ENCODE measurements at places on chromosomes 3 and 15.

DNA sequence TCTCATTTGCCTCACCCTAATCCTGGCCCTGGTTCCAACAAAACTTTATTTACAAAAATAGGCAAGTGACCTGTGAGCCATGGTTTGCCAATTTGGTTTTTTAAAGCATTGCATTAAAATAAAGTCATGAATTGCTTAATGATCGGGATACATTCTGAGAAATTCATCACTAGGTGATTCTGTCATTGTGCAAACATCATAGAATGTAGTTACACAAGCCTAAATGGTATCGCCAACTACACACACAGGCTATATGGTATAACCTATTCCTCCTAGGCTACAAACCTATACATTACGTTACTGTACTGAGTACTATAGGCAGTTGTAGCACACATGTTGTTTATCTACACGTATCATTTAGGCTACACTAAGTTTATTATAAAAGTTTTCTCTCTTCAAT lies 45.9 kb upstream of the SSR3 start:
- no peak for DNase-seq

GRCh38 chr3:16994854-16995525 lies 110.2 kb downstream of the PLCL2 start:
- peak; percentile 0 for DNase-seq

DNA sequence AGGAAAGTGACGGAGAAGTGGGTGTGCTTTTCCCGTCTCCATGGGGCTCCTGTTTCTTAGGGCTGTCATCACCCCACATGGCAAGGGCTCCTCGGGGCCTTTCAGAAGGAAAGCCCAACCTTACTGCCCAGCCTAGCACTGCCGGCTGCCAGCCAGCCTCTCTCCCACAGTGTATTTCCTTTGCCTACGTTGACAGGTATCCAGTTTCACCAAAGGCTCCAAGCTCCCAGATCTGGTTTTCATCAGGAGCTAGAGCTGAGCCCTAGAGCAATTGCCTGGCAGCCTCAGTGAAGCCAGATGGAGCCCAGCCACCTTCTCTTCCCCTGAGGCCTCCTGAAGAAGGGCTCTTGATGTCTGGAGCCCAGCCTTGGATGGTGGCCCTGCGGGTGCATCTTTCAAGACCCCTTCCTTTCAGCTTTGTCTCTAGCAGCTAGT lies 20.2 kb downstream of the CRABP1 start:
- DNase-seq = no peak

- peak; percentile 84 for DNase-seq
These were observed 78.9 kb upstream of the SKOR1 start for GRCh38 chr15:67746450-67746849.

- DNase-seq = no peak
These were observed 335.6 kb downstream of the NLGN1 start for GRCh38 chr3:173733029-173733652.

DNA sequence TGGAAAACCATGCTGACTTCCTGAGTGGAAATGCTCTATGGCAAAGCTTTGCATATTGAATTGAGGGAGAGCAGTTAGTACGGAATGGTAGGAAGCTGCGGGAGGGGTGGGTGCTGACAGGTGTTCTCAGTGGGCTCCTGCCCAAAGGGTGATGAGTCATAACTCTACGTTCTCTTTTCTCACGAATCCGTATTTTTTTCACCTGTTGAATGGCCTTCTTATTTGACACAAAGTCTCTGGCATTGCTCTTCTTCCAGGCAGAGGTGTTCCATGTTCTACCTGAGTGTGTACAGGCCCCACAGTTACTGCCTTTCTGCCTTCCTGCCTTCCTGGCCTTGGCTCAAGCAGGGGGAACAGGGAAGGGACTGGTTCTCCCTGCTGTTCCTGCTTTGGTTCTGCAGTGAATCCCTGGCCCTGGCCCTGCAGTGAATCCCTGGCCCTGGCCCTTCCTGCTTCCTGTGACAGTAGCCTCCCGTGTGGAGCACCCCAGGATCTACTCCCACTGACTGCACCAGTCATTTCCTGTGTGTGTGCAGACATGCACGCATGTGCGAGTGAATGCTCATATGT lies 31.9 kb downstream of the TRAK1 start:
- no peak for DNase-seq

DNA sequence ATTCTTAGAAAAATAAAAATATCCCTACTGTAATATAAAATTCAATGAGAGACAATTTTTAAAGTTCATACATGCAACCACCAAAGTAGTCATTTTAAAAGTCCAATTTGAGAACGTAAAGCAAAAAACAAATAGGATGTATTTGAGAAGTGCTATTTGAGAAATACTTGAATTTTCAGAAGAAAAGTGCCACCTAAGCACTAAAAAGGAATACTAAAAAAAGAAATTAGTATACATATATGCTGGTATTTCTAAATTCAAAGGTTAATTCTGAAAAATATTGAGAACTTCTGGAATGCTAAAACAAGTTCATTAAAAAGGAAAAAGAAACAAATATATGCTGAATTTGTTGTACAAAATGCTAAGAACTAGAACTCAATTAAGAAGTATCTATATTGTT lies 29.2 kb upstream of the ARRDC4 start:
- DNase-seq = no peak

GRCh38 chr3:31114929-31115283 lies 220.4 kb upstream of the GADL1 start:
- no peak for DNase-seq

GRCh38 chr3:132681421-132681820 lies 21.3 kb downstream of the UBA5 start:
- DNase-seq = no peak

GRCh38 chr15:61088675-61089074 lies 140.4 kb downstream of the RORA start:
- no peak for DNase-seq

DNA sequence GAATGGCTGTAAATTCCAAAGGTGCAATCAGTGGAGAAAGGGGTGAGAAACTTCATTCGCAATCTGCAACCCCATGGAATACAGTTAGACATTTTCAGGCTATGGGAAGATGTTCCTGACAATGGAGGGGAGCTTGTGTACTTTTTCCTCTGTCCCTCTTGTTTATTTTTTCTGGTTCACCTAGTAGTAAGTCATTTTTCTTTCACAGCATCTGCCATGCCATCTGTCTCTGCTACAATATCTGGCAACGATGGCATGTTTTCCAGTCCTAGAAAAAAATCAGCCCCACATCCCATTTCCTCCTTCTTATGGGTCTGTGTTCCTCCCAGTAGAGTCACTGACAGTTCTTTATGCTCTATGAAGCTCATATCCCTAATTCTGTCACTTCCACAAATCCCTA lies 76.0 kb downstream of the SSR3 start:
- no peak for DNase-seq

- DNase-seq = no peak
These were observed 6.6 kb downstream of the CLSTN2 start for GRCh38 chr3:139941580-139941979.

DNA sequence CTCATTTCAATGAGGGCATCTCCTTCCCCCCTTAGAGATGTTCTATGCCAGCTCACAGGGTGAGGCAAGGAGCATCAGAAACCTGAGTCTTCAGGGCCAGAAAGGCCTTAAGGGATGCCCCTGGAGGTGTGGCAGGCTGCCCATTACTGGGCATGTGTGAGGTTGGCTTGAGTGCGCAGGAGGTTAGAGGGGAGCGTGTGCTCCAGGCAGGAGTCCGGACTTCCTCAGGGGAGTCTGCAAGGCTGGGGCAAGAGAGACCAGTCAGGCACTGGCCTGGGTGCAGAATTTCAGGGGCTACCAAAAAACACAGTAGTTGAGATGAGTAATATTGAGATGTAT lies 1.9 kb downstream of the LOXL1 start:
- no peak for DNase-seq

- no peak for DNase-seq
These were observed 1333.0 kb downstream of the ROBO1 start for GRCh38 chr3:78434801-78435200.

DNA sequence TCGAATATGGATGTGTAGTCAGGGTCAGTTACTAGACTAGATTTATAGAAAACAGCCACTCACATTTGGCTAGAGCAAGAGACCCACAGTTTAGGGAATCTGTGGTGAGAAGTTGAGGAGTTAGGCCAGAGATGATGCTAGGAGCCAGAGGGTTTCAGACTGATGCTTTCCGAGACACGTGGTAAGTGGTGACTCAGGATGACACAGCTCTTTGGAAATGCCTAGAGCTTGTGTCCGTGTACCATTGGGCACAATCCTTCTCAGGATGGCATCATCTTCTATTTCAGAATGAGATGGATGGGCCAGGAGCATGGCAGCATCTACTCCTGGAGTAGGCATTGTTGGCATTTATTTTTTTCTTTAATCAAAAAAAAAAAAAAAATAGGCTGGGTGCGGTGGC lies 28.5 kb downstream of the PTPRG start:
- no peak for DNase-seq

DNA sequence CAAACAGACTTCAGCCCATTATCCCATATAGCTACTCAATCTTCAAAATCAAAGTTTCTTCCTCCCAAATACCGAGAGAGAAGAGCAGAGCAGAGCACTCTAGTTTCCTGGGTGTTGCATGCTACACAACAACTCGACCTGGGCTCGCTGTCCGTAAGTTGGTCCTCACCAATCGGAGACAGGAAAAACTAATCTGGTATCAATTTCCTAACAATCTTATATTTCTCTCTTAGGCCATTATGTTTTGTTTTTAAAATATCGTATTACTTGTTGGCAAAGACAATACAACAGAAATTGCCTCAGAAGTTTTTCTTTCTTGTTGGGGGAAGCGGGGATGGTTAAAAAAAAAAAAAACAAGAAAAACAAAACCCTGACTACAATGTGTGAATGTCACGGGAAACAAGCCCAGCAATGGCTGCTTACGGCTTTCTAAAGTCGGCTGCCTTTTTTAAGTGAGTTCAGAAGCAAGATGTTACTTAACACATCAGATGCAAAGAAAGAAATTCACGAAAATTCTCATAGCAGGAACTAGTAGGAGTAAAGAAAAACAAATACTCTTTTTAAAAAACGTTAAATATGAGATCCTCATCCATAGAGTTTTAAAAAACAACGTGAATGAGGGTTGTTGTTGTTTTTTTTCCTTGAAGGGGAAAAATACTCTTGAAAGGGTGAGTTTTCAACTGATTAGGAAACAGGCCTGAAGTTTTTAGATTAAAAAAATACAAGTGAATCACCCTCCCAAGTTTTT lies 1.9 kb downstream of the VGLL4 start:
- DNase-seq = no peak

DNA sequence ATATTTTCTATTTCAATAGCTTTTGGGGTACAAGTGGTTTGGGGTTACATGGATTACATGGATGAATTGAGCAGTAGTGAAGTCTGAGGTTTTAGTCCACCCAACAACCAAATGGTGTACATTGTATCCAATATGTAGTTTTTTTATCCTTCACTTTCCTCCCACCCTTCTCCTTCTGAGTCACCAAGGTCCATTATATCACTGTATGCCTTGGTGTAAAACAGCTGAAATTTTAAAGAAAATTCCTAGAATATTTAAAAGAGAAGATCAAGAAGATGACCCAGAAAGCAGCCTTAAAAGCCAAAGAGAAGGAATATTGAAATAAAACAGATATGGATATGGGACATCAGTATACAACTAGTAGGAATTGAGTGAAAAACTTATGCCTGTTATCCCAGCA lies 204.2 kb upstream of the COL8A1 start:
- no peak for DNase-seq

DNA sequence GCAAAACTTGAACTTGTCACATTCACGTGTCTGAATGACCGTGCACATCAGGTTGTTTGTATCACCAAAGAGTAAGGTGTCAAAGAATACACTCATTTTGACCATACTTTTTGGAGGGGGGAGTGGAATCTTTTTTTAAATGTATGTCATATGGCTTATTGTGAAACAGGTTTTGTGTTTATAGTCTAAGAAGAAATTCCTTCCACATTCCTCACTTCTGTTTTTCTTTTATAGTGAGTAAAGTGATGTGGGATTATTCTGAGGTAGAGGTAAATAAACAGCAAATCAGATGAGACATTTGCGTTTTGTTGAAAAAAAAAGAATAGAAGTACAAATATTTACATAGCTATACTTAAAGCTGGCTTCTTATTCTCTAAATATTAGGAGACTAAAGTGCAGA lies 33.0 kb downstream of the SRP14 start:
- no peak for DNase-seq

DNA sequence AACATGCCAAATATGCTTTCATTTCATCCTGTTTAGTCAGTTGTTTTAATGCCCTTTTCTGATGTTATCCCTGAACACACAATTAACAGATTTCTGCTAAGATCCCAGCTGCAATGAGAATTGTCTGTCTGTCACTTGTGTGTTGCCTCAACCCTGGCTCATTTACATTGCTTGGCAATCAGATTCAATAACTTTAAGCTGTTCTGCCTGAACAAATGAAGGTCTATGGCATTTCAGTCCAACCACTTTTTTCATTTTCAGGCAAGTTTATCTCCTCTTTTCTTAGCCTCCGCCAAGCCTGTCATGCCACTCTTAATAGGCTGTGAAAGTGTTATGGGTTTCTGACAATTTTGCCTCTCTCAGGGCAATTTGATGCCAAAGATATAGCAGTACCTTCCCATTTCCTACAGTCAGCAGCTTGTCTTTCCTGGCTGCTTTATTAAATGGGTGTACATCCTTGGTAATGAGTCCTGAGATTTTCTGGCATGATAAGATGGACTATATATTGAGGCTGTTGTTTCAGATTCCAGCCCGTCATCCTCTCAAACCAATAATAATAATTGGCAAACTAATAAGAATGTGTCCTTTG lies 68.7 kb upstream of the ADAMTS9 start:
- DNase-seq = no peak

- no peak for DNase-seq
These were observed 44.2 kb upstream of the GOLIM4 start for GRCh38 chr3:168139947-168140346.

GRCh38 chr3:62723914-62724217 lies 151.3 kb downstream of the CADPS start:
- DNase-seq = no peak

- DNase-seq = no peak
These were observed 47.4 kb downstream of the ERICH6 start for GRCh38 chr3:150656316-150656715.

GRCh38 chr15:90037961-90038631 lies 37.0 kb downstream of the ZNF710 start:
- no peak for DNase-seq

DNA sequence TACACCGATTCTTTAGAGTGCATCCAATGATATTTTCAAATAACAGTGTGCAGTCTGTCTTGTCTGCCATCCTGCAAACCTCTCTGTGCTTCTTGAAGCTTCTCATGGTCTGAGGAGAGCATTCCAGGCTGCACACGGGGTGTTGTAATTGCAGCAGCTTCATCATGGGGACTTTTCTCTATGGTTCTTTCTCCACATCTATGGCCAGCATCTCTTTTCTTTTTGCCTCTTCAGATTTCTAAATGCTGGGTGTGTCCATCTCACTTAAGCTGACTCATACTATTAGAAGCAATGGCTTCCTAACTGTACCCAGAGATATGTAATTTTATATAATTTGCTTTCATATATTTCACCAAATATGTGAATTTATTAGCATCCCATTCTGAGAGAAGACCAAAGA lies 63.8 kb upstream of the EPHB3 start:
- DNase-seq = no peak

All from epithelial cell of prostate (primary cell).